Kidney (tissue), 22 donors: ENCODE measurements at places on chromosomes 7 and 10.

- no peak for DNase-seq
Measured at GRCh38 chr10:102153093-102153620, 968 bp downstream of the NOLC1 start.

DNA sequence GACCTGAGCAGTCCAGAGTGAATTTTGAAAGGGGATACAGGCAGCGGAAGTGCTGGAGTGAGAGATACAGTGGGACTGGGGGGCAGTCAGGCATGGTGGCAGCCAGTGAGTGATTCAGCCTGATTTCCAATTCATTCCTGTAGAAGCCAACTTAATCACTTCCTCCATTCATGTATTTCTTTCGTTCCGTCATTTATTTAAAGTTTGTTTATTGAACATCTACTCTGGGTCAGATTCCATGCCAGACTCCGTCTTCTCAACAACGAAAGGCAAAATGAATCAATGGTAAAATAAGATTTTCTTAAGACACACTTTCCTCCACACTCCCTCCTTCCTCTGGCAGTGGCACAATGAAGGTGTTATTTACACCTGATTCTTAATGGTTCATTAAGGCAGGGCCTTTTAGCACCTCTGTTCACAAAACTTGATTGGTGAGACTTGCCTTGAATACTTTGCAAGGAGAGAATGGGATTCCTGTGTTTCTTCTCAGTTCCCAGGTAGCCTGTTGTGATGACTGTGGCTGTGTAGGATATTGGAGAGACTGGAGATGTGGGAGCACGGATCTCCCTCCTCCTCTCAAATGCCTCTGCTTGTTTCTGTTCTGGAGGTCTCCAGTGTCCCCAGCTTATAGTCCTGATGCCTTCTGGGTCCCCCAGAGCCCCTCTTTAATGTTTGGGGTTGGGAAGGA lies 27.9 kb downstream of the ADCYAP1R1 start:
- DNase-seq, result peak; percentile 0

DNA sequence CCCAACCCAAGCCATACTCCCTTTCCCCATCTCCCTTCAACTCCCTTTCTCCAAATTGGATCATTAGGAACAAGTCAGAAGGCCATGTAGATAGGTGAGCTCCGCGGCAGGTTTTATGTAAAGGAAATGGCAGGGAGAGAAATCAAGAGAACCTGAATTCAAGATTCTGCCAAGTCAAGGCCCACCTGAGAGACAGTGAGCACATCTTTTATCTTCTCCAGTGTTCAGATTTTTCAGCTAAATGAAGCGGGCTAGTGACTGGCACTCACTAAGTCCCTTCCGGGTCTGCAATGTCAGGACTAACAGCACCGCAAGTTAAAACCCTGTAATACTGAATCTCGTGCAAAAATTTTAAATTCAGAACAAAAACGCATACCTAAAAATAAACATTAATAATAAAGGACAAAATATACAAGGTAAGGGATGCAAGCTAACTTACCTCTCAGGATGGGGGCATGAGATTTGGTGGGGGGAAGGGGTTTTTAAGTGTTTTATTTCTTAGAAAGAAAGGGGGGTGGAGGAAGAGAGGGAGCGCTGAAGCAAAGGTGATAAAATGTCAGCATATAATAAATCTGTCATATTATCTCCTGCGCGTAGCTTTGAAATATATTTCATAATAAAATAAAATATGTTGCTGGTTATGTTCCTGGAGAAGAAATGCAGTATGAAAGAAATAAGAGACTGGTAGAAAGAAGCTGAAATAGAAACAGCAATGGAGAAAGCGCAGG lies 17.6 kb downstream of the TCAF1 start:
- DNase-seq, result no peak

- DNase-seq, result no peak
Measured at GRCh38 chr10:20091698-20092097, 275.5 kb downstream of the PLXDC2 start.

DNA sequence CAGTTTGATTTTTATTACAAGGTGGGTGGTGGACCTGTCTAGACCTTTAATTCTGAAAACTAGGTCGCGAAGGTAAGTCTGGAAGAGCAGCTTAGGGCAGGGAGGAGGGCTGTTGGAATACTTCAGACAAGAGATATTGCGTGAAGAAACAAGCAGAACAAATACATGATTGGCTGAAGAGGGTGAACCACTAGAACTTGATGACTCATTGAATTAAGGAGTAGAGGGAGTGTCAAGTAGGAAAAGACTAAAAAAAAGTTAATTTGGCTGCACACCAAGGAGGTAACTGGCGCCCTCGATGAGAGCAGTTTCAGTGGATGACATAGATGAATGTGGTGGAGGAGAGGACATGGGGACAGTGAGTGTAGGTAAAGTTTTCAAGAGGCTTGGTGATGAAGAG lies 41.3 kb downstream of the WNT2 start:
- DNase-seq, result no peak

- DNase-seq, result no peak
Measured at GRCh38 chr7:107291434-107291833, 122.6 kb downstream of the HBP1 start.

GRCh38 chr10:14162629-14163344 lies 167.9 kb downstream of the FRMD4A start:
- DNase-seq, result no peak

- no peak for DNase-seq
Measured at GRCh38 chr10:104317269-104317710, 21.0 kb downstream of the ITPRIP start.

- no peak for DNase-seq
Measured at GRCh38 chr10:78134773-78135306, 101.2 kb downstream of the RPS24 start.
